Cardiac muscle cell (in vitro differentiated cells and primary cell): ENCODE measurements at places on chromosomes 12 and 14. TPM values are rescaled to one million over a fixed set of nuclear protein-coding genes. Genes with fewer than 3 reads are reported as not detected.
A peak's percentile ranks its signal among the peaks of the same experiment; 100 is the strongest.

DNA sequence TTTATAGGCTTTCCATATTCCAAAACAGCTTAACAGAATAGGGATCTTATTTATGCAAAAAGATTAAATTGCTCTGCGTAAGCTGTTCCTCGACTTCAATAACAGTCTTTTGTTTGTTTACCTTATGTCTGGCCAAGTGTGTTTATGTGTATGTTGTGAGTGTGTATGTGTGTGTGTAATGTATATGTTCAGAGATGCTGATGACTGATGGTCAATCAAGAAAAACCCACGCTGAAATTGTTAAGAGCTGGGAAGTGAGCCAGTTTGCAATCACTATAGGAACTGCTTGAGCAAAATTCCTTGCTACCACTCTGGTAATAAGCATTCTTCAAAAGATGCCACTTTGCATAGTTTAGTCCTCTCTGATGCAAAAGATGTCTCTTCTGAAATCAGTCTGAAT lies 59.6 kb downstream of the PRKD1 start:
- peak; percentile 20 for DNase-seq

DNA sequence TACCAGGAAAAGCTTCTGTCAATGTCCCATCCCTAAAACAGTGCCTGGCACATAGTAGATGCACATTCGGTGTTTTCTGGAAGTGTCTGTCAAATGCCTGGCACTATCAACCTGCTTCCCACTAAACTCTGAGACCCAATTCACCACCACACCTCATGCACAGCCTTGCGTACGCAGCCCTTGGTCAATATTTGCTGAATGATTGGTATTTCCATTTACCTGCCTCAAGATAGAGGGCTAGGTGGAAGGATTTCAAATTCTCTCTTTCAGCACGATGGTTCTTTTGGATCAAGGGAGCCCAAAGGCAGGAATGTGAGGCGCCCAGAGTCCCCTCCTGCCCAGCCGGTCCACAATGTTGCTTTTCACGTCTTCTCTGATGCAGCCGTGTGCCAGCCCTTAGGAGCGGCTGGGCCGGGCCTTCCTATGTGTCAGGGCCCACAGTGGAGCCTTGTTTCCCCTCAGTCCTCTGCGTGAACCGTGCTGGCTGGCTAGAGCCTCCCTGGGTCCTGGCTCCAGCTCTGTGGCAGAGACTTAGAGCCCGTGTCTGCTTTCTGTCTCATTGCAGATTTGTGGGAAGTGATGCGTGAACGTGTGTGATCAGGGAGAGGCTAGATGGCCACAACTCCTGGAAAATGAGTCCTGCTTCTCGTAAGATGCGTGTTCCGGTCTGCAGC lies 99.9 kb upstream of the RFLNA start:
- no peak for DNase-seq

GRCh38 chr14:101563654-101564443 lies 2.6 kb downstream of the DIO3 start:
- DNase-seq: no peak

The GUCY2C gene
- not detected in 2 replicates for total RNA-seq

- peak; percentile 88 for DNase-seq
Observed at GRCh38 chr12:96219700-96220206, 25.6 kb downstream of the ELK3 start.

DNA sequence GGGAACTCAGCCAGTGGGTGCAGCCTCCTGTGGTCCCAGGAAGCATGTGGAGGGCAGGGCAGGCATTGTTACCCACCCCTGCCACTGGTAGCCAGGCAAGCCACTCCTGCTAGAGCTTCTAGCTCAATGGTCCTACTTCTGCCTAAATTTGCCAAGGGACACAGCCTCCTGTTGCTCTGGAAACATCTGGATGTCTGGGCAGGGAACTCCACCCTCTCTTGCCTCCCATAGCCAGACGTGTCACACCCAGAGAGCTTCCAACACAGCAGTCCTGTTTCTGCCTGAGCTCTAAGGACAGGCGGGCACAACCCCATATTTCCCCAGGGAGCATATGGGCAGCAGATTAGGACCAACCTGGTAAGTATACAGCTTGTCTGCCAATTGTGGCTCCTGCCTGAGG lies 350.2 kb downstream of the GLT1D1 start:
- no peak for DNase-seq

The STYK1 gene
- 0.21 and 0.74 TPM in 2 replicates for total RNA-seq

- DNase-seq: no peak
Observed at GRCh38 chr14:77158882-77159255, 17.3 kb upstream of the ZDHHC22 start.

GRCh38 chr14:95895720-95896119 lies 19.1 kb downstream of the TUNAR start:
- DNase-seq: no peak

- DNase-seq: no peak
Observed at GRCh38 chr14:51928568-51928967, 60.8 kb upstream of the RTRAF start.
